ENCODE measurements at places on chromosomes 11 and 22.

DNA sequence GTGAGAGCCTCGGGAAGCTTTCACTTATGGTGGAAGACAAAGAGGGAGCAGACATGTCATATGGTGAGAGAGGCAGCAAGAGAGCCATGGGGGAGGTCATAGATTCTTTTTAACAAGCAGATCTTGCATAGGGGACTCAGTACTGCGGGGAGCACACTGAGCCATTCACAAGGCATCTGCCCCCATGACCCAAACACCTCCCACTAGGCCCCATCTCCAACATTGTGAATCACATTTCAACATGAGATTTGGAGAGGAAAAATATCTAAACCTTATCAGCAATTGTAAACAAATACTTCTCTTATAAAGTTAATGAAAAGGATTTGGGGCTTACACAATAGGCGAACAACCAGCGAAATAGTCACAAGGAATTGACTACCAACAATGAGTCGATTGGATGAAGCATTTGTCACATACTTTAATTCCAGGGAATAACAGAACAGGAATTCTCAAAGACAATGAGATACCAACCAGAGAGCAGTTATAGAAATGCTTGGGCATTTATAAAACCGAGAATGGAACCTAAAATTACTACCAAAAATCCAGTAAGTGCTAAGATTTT is 7.3 kb downstream of the DDI1 start:
- no peak for DNase-seq

DNA sequence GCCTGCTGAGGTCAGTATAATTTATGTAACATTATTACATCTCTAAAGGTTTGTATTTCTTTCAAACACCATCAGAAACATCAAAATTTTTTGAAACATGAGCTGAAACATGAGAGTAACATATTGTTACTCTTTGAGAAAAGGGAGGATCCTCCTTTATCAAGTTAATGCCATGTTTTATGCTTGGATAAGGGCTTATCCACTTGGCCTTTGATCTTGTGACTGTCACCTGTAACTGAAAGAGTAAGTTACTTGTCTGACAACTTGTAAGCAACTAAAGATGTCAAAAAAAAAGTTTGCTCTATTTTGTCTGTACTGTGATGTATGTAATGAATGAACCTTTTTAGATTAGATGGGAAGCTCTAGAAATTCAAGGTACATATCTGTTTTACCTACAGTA is 59.6 kb downstream of the FAR1 start:
- DNase-seq = no peak

- DNase-seq = no peak
These were observed 31.3 kb upstream of the CD82 start for GRCh38 chr11:44533921-44534711.

DNA sequence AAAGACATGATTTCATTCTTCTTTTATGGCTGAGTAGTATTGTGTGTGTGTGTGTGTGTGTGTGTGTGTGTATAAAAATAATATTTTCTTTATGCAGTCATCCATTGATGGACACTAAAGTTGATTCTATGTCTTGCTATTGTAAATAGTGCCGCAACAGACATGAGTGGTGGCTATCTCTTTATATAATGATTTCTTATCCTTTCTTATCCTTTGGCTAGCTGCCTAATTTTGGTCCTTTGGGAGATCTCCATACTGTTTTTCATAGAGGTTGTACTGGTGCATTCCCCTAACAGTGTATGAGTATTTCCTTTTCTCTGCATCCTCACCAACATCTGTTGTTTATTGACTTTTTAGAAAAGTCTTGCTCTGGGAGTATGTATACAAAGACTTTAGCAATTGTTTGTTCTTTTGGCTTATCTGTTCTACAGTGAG is 107.0 kb downstream of the STIM1 start:
- no peak for DNase-seq

DNA sequence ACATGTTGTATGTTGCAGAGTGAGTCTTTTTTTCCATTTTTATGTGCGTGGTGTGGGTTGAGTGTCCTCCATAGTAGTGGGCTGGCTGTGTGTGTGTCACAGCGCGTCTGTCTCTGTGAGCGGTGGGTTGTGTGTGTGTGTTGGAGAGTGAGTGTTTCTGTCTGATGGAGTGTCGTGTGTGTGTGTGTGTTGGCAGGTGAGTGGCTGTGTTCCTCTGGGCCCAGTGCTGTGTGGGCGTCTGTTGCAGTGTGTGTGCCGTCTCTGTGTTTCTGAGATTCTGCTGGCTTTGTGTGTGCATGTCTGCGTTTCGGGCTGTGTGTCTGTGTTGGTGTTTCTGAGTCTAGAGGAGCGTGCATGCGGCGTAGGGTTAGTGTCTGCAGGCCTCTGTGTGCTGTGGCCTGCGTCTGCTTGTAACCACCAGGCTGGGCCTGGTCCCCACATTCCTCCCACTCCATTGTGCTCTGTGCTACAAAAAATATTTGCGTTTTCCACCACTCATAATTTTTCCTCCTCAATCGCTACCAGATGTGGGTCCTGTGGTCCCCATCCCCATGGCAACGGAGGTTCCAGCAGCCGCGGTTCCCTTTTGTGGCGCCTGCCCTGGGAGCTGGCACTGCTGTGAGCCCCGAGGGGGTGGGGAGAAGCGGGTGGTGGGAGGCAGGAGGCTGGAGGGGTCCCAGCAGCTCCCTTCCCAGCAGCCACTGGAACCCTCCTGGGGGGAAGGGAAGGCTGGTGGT is 15.2 kb downstream of the SCARF2 start:
- DNase-seq = peak; percentile 21
